ENCODE measurements at places on chromosomes 12 and 14.

DNA sequence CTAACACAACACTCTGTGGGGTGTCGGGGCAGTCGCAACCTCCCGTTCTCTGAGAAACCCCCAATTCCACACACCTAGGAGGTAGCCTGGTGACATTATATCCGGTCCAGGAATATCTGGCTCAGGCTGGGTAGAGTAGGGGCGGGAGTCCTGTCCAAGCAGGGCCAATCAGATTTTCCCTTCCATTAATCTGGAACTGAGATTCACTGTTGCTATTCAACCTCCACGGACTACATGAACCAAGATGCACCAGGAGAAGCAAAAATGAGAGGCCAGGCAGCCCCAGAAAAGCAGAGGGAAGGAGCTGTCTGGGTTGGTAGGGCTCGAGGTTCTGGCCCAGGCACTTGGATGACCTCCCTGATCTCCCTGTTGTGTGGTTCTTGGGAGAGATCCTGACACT lies 51.0 kb downstream of the NINJ2 start:
- no peak for DNase-seq

DNA sequence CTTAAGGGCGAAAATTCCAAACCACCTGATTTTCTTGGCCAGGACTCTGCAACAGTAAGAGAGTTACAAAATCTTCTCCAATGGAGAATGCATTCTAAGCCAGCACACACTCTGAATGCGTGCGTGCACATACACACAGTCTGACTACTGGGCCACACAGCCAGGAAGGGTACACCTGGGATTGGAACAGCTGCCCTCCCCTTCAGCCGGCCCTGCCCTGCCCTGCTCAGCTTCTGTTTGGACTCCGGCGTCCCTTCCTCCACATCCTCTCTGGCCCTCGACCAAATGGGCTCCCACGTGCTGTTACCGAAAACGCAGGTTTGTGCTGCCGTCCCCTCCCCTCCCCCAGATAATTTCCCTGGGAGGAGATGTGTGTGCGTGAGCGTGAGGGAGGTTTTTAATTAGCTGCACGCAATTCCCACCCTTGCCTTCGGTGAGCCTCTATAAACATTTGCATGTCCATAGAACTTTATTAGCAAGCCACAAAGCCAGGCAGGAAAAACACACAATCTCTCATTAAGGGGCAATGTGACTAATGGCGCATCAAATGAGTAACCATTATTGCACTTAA lies 43.0 kb downstream of the CCNK start:
- DNase-seq: no peak

- DNase-seq: peak; percentile 11
Observed at GRCh38 chr14:74954232-74954946, 1.0 kb downstream of the PGF start.

DNA sequence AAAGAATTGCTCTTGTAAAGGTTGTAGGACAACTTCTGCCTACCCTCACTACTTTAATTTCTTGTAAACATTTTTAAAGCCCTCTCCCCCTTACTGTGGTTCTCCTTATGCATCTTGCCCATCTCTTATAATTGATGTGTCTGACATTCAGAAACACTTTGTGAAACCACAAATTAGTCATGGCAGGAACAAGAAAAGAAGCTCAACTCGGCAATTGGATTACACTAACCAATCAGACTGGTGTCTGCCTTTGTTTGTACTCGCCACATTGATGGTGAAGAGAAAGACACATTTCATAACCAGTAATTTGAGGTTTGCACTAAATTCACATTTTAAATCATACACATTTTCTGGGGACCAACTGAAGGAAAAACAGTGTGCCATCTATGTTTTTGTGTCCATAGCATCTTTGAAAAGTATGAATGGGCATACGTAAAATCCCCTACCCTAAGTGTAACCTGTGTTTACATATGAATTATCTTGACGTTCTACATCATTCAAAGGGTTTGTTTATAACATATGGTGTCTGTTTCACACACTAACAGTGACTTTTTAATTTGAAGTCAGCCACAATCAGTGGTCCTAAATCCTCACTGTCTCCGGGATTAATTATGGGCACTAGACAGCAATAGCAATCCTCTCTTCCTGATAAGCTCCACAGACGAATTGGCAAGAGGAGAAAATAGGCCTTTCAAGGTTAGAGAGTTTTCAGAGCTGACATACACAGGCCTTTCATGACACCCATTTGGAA lies 49.9 kb downstream of the OTX2 start:
- no peak for DNase-seq

GRCh38 chr12:91110311-91110924 lies 876 bp downstream of the LUM start:
- no peak for DNase-seq

DNA sequence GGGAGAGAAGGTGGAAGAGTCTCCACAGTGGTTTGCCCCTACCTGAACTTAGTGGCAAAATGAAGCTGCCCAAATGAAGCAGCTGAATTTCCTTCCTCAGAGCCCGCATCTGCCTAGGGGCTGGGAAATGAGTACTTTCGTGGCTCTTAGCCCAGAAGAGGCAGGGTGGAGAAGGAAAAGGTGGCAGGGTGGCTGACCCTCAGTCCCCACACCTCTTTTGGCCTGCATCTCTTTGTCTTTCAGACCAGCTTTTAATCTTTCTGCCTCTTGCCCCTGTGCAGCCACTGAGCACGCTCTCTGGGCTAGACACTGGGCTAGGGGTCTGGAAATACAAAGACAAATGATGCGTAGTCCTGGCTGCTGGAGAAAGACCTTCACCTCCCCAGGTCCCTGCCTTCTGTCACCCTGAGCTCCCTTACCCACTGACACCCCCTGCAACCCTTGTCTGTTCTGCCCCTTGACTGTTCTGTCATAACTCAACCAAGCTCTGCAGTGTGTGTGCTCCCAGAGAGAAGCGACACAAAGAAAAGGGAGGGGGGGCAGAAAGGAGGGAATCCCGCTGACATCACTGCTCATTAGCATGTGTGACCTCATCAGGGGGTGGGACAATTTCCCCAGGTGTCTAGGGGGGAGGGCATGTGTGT lies 371 bp upstream of the REM2 start:
- peak; percentile 17 for DNase-seq

Measured in common myeloid progenitor, CD34-positive (primary cell).